GM23338 (cell line): ENCODE measurements at places on chromosomes 4 and X.

- peak; percentile 38 for DNase-seq
These were observed 102.4 kb downstream of the SLIT2 start for GRCh38 chr4:20354120-20354519.

DNA sequence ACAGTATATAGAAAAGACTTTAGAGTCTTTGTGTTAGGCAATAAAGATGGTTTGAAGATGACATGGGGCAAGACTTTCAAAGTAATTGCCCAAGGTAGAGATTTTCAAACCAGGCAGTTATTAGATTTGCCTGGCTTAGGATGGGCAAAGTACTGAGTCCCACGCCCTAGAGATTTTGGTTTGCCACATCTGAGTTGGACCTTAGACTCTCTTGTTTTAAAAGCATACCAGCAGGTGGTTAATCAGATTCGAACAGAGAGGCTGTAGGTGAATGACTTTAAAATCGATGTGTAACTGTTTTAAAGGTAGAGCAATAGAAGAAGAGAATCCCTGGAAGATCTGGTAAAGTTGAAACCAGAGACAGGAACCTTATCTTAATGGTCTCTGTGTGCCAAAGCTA lies 121.5 kb downstream of the RAPGEF2 start:
- DNase-seq, result peak; percentile 38

GRCh38 chr4:1834047-1834775 lies 21.7 kb downstream of the LETM1 start:
- no peak for DNase-seq

GRCh38 chr4:187027272-187027671 lies 303.6 kb upstream of the FAT1 start:
- no peak for DNase-seq

- no peak for DNase-seq
These were observed 4.6 kb upstream of the TIFA start for GRCh38 chr4:112290341-112290740.

- peak; percentile 89 for DNase-seq
These were observed 792 bp downstream of the ADRA2C start for GRCh38 chr4:3766785-3767569.

GRCh38 chrX:153684467-153685155 lies 3.1 kb upstream of the SLC6A8 start:
- peak; percentile 80 for DNase-seq

DNA sequence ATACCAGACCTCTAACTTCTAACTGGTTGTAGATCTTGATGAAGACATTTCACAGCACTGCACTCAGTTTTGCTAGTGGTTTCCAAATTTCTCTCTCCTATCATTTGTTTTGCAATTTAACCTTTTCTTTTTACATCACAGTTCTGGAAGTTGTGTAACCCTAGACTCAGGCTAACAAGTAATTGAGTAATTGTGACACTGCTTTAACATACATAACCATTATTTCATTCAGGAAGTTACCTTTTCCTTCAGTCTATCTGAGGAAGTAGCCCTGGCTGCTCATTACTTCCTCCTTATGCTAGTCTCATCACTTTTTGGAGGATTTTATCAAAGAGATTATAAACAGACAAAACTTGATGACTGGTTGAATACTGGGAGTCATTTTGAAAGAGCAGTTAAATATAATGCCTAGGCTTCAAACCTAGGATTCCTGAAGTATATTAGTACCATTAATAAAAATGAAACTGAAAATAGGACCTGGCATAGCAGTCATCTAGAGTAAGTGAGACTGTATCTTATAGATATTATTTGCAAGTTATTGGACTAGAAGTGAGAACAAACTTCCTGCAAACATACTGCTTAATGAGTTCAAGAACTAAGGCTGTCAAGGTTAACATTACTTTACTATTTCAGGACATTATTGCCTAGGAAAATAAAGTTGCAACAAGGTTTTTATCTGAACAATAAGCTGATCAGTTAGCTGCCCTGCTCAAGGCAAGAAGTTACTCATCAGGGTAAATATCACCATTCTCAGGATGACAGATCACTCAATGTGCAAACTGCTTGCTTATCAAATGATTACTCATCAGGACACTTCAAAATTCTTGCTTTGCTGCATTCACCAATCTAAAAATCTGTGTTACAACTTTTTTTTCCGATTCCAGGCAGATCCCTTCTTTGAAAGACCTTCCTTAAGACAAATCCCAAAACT lies 25.6 kb upstream of the TEX13C start:
- no peak for DNase-seq

GRCh38 chr4:112083587-112084347 lies 61.5 kb upstream of the FAM241A start:
- DNase-seq, result no peak

DNA sequence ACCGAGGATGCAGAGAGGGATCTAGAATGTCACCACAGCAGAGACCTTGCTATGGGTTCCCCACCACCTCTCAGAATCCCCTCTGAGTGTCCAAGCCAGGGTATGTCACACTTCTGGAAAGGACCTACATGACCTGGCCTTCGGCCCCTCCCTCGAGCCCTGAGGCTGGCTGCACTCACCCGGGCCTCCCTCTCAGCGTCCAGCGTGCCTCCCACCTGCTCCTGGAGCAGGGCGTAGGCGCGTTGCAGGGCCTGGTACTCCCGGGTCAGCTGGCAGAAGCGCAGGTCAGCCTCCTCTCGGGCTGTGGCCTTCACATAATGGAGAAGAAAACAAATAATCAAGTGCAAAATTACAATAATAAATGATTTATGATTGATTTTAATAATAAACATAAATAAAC lies 43.9 kb upstream of the C4orf50 start:
- DNase-seq, result no peak

DNA sequence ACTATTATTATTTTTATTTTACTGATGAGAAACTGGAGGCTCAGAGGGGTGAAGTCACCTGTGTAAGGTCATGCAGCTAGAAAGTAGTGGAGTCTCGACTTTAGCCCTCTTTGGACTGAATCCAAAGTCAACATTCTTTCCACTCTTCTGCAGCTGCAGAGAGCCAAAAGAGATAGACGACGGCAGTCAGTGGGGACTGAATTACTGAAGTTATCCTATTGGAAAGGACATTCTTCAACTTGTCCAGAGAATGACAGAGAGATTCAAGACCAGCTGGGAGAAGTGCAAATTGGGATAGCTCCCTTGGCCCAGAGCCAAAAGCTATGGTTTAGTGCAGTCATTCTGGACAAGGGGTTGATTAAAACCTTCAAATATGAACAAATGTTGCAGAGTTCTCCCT lies 42.5 kb downstream of the VGLL1 start:
- DNase-seq, result no peak

DNA sequence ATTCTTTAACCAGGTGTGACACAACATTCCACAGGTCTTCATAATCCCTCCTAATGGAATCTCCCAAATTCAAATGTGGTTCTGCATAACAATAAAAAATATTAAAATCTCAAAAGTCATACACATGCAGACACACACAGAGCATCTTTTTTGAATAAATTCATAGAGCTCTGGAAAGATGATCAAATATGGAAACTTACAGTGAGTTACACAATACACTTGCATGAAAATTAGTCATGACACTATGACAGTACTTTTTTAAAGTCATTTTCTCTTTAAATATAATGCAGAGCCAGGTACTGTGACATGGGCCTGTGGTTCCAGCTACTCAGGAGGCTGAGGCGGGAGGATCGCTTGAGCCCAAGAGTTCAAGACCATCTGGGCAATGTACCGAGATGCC lies 38.9 kb downstream of the DDX60L start:
- no peak for DNase-seq

DNA sequence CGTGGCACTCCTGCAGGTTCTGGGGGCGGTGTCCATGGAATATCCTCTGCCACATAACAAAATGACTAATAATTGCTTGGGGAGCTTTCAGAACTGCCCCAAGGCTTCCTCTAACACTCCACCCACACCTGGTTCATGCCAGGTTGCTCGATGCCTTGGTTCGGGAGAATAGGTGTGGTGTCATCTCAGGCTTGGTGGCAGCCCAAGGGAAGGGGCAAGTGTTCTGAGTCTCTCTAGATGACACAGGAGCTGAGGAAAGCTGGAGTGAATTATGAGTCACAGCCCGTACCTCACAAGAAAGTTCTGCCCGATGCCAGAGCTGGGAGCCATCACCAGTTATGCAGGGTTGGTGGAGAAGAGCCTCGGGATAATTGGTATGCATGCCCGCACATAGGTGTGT lies 14.7 kb downstream of the FTSJ1 start:
- DNase-seq, result no peak

DNA sequence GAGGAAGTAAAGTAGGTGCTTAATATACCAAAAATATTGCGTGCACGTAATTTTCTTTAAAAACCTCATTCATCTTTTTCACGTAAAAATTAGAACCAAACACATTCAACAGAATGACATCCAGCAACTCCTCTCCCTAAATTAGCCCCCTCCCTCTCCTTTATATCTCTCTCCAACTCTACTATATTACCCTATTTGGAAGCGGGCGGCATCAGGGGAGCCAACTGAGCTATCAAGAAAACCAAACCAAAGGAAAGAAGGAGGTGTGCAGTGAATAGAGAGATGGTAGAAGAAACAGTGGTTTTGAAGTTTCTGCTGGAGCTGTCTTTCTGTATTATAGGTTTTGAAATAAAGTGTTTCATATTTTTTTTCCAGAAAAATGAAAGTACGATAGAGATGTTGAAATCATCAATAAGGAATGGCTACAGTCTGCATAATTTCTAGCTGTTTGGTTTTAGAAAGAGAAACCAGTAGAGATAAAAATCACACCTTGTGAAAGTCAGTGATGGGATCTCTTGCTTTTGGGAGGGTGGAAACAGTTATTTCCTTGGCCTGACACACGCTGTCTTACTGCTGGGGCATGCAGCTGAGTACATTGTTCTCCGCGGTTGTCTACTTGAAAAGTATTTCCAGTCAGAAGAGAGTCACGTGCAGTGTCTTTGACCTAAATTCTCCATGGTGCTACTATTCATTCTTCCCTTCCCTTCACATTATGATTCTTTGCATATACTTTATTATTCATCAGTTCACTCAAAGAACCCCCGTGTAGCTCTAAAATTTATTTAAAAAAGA lies 94.1 kb upstream of the WDR17 start:
- peak; percentile 34 for DNase-seq

DNA sequence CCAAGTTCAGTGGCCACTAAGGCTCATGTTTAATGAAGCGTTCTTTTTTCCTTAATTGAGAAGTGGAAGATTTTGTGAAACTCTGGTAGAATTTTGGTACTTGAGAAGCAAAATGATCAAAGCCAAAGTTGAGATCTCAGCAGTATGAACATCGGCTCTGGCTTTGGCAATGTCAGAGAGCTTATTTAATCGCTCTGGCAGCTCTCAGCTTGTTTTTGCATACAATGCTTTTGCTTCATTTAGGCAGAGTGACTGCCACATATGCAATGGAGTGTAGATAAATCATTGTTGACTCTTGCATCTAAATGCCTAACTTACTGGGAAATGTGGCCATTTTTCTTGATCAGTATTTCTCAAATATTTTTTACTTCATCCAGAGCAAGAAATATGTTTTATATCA lies 135.7 kb downstream of the AASDH start:
- DNase-seq, result no peak

DNA sequence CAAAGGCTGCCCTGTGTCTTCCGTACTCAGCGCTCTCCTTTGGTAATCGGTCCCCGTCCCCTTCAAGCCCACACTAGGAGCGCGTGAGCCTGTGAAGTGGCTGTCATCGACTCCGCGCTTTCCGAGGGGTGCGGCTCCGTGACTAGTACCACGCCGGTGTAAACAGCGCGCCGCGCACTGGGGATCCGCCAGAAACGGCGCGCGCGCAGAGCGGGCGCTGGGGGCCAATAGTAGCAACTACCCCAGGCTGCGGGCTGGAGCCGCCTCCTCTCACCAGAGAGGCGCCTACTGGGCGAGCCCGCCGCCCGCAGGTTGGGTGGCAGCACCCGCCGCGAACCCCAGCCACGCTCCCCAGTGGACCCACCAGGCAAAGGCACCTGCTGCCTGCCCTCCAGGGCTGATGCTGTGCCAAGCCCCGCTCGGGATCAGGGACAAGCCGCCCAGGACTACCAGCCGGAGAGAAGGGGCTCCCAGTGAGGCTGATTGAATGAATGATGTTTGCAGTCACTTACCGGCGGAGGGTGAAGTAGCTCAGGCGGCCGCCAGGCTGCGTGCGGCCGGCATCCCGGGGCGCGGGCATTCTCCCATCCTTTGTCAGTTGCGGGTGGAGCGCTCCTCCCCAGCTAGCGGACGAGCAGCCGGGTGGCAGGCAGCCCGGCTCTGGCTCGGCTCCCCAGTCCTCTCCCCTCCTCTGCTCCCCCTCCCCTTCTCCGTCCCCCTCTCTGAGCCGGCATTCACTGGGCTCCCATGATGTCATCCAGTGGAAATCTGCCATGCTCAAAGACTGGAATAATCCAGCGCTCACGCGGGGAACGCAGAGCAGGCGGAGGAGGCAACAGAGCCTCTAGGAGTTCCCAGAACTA lies 370.3 kb upstream of the SMIM31 start:
- DNase-seq, result peak; percentile 78

GRCh38 chr4:156799121-156799589 lies 172.4 kb downstream of the PDGFC start:
- DNase-seq, result no peak

GRCh38 chr4:124953061-124953460 lies 240.5 kb upstream of the ANKRD50 start:
- DNase-seq, result no peak

GRCh38 chrX:42128020-42128419 lies 204.7 kb upstream of the CASK start:
- no peak for DNase-seq

- DNase-seq, result no peak
These were observed 1331.8 kb downstream of the PCDH19 start for GRCh38 chrX:99078301-99078700.

GRCh38 chrX:132668178-132668577 lies 179.3 kb upstream of the MBNL3 start:
- DNase-seq, result no peak

DNA sequence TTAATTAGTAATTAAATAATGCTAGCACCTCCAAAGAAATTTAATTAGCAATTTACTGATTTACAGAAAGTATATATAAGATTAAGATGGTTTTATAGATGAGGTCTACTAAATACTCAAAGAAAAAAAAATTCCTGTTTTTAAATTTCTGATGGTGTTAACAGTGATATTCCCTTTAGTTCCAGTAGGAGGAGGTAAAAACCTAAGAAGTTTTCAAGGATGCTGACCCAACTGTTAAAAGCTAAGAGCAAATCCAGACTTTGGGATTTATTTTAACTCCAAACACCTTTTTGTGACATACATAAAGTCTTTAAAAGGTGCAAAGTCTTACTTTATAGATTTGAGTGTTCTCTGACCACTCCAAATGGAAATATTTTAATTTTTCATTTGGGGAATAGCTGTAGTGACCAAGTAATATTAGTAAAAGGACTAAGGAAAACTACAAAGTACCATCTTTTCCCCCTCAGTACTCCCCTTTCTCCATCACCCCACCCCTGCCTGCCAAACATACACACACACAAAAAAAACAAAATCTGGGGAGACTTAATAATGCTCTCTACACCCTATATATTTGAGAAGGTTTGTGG lies 34.2 kb upstream of the CSN1S1 start:
- peak; percentile 53 for DNase-seq

- DNase-seq, result no peak
These were observed 140.8 kb upstream of the EDNRA start for GRCh38 chr4:147340111-147340510.

- DNase-seq, result no peak
These were observed 64.3 kb downstream of the GPC3 start for GRCh38 chrX:133921086-133921485.

GRCh38 chrX:12844319-12844718 lies 22.6 kb upstream of the TLR7 start:
- no peak for DNase-seq
